CD8-positive, alpha-beta memory T cell (primary cell): ENCODE measurements at places on chromosomes 1 and 21.

GRCh38 chr1:100419072-100419471 is 66.8 kb downstream of the CDC14A start:
- no peak for DNase-seq
- H3K27ac ChIP-seq: no peak overlapping the region
- no peak overlapping the region for H3K4me3 ChIP-seq
- H3K4me1 ChIP-seq: peaks cover 63% of the 10 kb centered on the region

GRCh38 chr1:47919113-47919833 is 77.9 kb downstream of the TRABD2B start:
- H3K4me1 ChIP-seq: no peaks in the 10 kb centered on the region
- H3K27me3 ChIP-seq: no peaks in the 10 kb centered on the region
- no peak overlapping the region for H3K27ac ChIP-seq

DNA sequence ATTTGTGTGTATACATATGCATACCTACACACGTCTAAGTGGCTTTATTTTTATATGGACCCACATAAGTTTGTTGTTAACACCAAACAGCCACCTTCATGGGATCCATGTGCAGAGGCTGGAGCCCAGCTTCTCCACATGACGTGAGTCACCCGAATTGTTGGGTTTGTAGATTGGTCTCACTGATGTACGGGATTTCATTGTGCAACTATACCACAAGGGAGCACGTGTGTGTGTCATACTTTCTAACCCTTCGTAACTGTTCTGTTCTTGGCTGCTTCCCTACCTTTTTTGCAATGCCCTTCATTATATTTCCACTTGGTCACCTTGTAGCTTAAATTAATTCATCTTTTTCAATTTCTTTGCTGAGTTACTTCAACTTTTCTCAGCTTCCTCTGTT is 21.0 kb downstream of the SPRTN start:
- H3K27me3 ChIP-seq: no peaks in the 10 kb centered on the region
- no peak overlapping the region for H3K4me3 ChIP-seq
- no peaks in the 10 kb centered on the region for H3K36me3 ChIP-seq
- no peak for DNase-seq
- no peaks in the 10 kb centered on the region for H3K4me1 ChIP-seq

- no peak overlapping the region for H3K4me3 ChIP-seq
- peaks cover under 1% of the 10 kb centered on the region for H3K27me3 ChIP-seq
- no peaks in the 10 kb centered on the region for H3K36me3 ChIP-seq
- H3K4me1 ChIP-seq: no peaks in the 10 kb centered on the region
Measured at GRCh38 chr1:38487396-38487795, 372.2 kb downstream of the RRAGC start.
